ENCODE measurements at places on chromosomes 4 and X.

GRCh38 chrX:111874241-111874640 is 1.7 kb upstream of the TRPC5OS start:
- DNase-seq = no peak

GRCh38 chr4:81740487-81740886 is 268.8 kb upstream of the RASGEF1B start:
- DNase-seq = no peak

DNA sequence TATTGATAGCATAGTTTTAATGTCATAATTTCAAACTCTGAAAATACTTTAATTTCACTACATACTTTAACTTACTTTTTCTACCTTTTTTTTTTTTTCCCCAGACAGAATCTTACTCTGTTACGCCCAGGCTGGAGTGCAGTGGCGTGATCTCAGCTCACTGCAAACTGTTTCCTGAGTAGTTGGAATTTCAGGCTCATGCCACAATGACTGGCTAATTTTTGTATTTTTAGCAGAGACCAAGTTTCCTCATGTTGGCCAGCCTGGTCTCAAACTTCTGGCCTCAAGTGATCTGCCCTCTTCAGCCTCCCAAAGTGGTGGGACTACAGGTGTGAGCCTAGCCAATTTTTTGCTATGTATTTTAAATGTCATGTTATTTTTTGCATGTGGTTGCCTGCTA is 741.6 kb downstream of the TRAM1L1 start:
- DNase-seq = no peak

- no peak for DNase-seq
Measured at GRCh38 chrX:68396953-68397352, 36.3 kb downstream of the OPHN1 start.

DNA sequence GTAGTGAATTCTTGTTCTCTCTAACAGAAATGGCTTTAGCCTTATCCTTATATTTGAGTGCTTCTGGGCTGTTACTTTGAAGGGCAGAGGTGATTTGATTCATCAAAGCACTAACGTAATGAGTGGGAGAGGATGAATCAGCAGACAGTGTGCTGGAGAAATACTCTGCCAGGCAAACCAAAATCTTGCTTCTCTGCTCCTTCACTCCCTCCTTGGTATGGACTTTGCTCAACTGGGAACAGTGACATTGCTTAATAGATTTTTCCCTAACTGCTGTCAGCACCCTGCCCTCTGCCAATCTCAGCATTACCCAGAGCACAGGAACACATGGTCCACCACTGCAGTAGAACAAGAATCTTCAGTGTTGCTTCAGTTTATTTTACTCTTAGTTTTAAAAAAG is 56.0 kb downstream of the PDLIM5 start:
- no peak for DNase-seq

- peak; percentile 32 for DNase-seq
Measured at GRCh38 chrX:40380655-40381488, 199.9 kb upstream of the ATP6AP2 start.

- DNase-seq = no peak
Measured at GRCh38 chr4:152189451-152190179, 346.3 kb downstream of the FBXW7 start.

- DNase-seq = no peak
Measured at GRCh38 chrX:72247206-72247942, 8.5 kb upstream of the ERCC6L start.

- peak; percentile 87 for DNase-seq
Measured at GRCh38 chrX:118495061-118495921, at the start of gene DOCK11. DOCK11 (plus strand) TSS chrX:118495815; CDS start chrX:118495972, 157 bp downstream.

All from CD4-positive, alpha-beta T cell treated with Interleukin-4 for 1 hour (primary cell).